ENCODE measurements at places on chromosomes 5 and 9. TPM values are rescaled to one million over a fixed set of nuclear protein-coding genes. Genes with fewer than 3 reads are reported as not detected.

Gene PCDHGC4
- total RNA-seq: 1.7 TPM

Gene SMARCA2
- 136 TPM for total RNA-seq

Gene CDC20B
- not detected for total RNA-seq

Gene ACSL6
- 0.35 TPM for total RNA-seq

Gene SPINK7
- total RNA-seq: not detected

Gene IFNB1
- not detected for total RNA-seq

Gene B4GALT7
- total RNA-seq: 28.8 TPM

Gene CCL27
- total RNA-seq: not detected

Gene SIT1
- 1.3 TPM for total RNA-seq

Gene BTNL8
- total RNA-seq: 0.96 TPM

Gene GABBR2
- not detected for total RNA-seq

Gene KIF3A
- total RNA-seq: 5.2 TPM

Gene SLC25A2
- 0.61 TPM for total RNA-seq

DNA sequence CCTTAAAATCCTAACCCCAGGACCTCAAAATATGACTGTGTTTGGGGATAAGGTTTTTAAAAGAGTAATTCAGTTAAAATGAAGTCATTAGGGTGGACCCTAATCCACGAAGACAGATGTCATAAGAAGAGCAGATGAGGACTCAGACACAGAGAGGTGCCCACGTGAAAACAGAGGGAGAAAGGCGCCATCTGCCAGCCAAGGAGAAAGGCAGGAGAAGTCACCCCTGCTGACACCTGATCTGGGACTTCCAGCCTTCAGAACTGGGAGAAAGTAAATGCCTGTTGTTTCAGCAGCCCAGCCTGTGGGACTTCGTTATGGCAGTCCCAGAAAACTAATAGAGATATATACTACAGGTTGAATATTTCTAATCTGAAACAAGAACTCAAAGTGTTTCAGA is 67.4 kb downstream of the ROR2 start:
- DNase-seq: no peak

- no peak for DNase-seq
Observed at GRCh38 chr9:105449081-105449480, 1.2 kb downstream of the FSD1L start.

DNA sequence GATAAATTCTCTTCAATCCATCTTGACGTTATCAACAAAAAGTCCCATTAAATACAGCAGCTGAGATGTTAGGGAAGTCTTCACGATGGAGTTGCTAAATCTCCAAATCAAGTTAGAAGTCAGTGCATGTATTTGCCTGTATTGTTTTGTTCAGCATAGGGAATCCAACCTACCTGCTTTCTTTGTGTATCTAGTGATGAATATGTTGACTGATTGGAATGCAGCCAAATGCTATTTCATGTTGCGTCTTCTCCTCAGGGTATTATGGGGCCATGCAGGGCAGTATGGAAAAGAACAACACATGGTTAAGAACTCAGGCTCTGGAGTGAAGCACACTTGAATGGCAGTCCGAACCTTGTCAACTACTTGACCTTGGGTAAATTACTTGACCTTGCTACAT is 529.5 kb upstream of the ZNF462 start:
- no peak for DNase-seq

- no peak for DNase-seq
Observed at GRCh38 chr5:71629950-71630349, 42.8 kb downstream of the MCCC2 start.

- DNase-seq: no peak
Observed at GRCh38 chr5:33153831-33154230, 286.9 kb upstream of the TARS1 start.

- no peak for DNase-seq
Observed at GRCh38 chr5:76952795-76953536, at the start of gene CRHBP. CRHBP (plus strand) TSS chr5:76953045; CDS start chr5:76953135, 90 bp downstream.

- DNase-seq: no peak
Observed at GRCh38 chr5:158952951-158953350, 146.8 kb downstream of the EBF1 start.

DNA sequence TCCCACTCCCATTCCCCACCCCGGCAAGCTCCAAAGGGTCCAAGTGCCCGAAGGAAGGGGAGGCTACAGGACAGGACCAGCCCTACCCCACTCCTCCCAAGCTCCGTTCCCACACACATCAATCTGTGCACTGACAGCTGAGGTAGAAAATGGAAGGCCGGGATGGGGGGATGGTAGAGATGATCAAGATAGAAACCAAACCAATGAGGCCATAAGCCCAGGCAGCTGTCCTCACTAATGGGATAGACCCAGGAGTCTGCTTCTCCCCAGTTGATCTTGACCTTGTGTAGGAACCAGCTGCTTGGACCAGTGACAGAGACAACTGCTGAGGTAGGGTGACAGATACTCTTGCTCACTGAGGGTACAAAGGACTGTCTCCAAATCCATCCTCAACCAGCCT is 38.6 kb downstream of the B4GALT1 start:
- no peak for DNase-seq

GRCh38 chr5:175321927-175322532 is 122.0 kb downstream of the DRD1 start:
- DNase-seq: no peak

DNA sequence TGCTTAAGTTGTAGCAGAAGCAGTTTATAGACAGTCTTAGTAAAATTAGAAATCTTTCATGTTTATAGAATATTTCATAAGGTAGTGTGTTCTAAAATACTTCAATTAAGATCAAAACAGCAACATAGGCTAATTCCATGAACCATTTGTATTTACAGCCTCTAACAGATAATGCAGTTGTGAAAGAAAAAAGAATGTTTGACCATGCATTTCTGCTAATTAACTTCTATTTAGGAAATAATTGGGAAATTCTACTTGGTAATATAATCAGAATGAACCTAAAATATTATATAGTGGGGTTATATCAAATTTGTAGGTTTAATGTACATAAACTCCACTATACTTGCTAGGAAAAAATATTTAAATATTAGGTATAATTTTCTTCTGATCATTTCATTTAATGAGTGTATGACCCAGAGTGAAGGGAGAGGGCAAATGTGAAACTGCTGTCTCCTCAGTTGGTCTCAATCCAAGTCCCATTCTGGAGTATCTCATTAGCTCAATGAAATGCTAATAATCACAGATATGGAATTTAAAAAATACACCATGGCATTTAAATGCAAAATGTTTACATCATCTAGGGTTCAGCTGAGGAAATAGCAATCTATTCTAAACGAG is 34.9 kb downstream of the ALDH1A1 start:
- DNase-seq: no peak

DNA sequence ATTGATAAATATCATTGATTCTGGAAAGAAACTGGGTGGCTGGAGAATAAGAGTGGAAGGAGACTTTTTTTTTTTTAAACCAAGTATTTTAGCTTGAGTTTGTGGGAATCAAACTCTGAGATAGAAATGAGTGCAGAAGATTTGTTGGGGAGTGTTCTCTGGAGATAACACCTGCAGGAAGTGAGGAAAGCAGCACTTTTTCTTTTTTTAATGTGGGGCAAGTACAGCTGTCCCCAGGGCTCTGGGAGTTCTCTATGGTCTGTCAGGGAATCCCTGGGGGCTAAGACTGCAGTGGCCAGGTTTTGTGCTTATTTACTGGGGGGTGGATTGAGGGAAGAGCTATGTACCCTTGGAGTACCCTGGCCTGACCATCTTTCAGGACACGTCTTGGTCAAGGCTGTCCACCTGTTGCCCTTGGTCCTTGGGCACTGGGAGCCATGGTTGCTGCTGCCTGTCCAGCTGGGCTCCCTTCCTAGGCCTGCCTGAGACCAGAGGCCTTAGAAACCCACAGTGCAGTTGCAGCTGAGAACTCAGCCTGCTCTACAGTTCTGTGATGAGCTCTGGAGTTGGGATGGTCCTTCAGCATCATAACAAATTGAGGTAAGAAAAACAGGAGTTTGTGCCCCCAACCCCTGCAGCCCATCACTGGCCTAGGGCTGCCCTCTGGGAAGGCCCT is 85.8 kb downstream of the PHAX start:
- no peak for DNase-seq

DNA sequence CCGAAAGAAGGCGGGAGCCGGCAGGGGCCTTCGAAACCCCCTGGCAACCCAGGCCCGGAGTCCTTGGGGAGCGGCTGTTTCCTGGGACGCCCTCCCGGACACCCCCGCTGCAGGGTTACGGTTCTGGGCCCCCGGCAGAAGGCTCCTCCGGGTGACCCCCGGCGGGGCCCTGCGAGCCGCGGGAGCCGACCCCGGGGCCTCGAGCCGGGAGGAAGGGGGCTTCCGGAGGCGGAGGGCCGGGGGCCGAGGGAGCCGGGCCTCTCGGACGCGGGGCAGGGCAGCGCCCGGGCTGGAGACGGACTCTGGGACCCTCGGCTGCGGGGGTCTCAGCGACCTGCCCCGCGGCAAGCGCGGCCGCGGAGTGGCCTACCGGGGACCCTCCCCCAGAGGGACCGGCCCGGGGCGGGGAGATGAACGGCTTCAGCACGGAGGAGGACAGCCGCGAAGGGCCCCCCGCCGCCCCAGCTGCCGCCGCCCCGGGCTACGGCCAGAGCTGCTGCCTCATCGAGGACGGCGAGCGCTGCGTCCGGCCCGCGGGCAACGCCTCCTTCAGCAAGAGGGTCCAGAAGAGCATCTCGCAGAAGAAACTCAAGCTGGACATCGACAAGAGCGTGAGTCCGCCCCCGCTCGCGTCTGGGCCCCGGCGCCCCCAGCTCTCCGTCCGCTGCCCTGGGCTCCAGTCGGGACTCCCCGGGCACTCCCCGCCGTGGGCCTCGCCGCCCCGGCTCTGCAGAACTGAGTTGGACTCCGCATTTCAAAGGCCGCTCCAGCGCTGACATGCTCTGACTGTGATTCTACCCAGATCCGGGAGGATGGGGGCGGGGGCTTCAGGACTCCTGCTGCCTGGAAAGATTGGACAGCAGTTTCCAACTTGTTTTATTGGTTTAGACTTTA is 645 bp downstream of the SAP30L start:
- DNase-seq: peak; percentile 91

GRCh38 chr5:138989720-138990119 is 114.6 kb upstream of the LRRTM2 start:
- DNase-seq: no peak

DNA sequence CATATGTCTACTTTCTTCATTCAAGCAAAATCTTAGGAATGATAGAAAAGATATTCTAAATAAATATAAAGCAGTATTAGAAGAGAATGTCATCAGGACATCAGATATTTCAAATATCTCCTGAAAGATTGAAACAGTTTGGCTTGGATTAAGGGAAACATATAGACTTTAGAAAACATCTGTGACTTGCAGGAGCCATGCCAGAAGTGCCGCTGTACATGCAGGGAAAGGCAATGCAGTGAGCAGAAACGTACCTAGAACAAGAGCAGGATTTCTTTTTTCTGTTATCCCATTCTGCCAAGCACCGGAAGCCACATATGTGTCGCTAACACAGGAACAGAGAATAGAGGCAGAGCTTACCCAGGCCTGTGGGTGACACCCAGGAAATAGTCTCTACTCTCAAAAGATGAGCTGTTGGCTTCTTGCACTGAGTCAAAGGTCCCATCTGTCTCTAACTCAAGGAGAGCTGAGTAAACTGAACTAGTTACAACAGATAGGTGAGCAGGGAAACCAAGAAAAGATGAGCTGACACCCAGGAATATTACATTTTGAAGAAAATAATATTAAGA is 5.8 kb downstream of the ADAMTS19 start:
- DNase-seq: no peak

GRCh38 chr5:4866131-4866659 is 273.9 kb upstream of the ADAMTS16 start:
- no peak for DNase-seq

Measured in mesenteric fat pad (tissue), 1 donor.